Stimulated activated CD8-positive, alpha-beta memory T cell treated with anti-CD3 and anti-CD28 coated beads, Interleukin-4, amount 100 ng/mL, for 4 hours (primary cell): ENCODE measurements at places on chromosomes 16 and 17.

GRCh38 chr17:48456589-48456988 lies 26.6 kb upstream of the SKAP1 start:
- DNase-seq = no peak

DNA sequence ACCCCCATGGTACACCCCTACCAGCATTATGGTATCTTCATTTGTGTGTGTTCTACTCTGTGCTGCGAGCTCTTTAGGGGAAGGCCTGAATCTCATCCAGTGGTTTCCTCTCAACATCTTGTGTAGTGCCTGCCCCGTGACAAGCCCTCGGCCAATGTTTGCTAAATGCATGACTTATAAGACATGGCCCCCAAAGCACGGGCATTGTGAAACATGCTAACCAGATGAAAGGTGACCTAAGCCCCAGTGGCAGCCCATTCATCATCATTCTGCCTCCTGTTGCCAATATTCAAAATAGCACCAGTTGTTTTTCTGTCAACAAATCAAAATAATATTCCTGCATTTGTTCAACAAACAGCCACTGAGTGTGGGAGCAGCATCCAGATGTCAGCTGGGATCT lies 108.8 kb upstream of the HSBP1 start:
- no peak for DNase-seq

- no peak for DNase-seq
These were observed 6.1 kb downstream of the OR1A1 start for GRCh38 chr17:3213587-3213986.

- DNase-seq = no peak
These were observed 8.4 kb downstream of the CDIPT start for GRCh38 chr16:29854520-29855100.

DNA sequence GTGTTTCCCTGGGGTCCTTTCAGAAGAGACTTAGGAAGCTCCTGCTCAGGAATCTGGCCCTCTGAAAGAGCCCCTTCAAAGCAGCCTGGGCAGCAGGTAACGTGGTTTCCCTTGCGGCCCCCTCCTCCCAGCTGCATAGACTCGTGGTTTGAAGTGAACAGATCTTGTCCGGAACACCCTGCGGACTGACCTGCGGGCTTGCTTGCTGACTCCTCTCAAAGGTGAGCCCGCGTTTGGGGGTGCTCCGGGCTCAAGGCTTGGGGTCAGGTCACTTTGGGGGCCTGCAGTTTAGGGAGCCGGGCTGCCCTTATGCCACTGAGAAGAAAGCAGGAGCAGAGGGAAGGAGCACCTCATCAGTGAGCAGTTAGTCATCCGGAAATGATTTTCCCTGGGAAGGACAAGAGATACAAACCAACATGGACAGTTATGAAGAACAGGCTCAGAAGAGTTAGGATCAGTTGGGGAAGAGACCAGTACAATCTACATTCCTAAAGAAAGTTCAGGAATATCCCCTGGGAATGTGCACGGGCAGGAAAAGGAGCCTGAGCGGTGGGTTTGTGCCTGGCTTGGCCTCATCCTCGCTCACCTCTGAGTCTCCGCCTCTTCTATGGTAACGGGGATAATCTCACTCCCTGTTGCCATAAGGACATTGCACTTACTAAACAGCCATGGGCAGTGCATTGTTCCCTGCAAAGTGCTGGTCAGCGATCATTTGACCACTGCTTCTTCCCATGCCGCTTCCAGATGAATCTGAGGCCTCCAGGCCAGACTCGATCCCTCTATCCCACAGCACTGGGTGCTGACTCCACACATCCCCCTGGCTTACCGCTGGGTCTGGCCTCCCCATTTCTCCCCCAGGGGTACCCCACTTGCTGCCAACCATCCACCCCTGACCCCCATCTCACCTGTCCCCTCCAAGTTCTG lies 10.0 kb downstream of the LDHD start:
- DNase-seq = no peak

DNA sequence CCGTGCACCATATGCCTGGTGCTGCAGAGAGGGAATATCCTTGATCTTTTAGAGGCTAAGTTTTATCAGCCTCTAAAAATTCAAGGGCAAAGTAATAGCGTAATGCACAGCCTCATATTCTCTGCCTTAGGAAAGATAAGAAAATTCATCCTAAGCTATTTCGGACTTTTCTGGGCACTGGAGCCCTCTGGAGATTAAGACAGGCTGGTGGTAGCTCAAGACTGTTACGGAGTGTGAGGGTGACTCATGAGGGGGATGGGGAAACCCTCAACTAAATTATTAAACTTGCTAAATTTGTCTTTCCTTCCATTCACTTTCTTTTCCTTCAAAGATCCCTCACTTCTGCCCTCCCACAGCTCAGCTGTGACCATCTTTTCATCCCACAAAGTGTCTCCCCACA lies 73.3 kb downstream of the RPH3AL start:
- DNase-seq = no peak

DNA sequence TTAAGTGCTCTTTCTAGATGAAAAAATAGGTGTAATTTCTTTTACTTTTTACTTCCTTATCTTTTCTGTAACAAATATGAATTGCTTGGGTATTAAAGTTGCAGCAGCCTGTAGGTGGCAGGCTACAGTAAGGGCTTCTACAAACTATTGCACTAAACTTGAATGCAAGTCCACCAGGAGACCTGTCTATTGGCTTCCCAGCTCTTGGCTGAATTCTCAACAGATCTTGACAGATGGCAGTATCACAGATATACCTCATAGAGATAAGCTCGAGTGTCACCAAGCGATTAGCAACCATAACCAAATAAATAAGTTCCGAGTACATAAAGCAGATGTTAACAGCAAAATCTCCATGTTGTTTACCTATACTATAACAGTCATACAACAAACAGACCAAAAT lies 5.9 kb downstream of the BBS2 start:
- DNase-seq = no peak

- no peak for DNase-seq
These were observed at the start of gene KCNJ16 for GRCh38 chr17:70074956-70075355. Gene KCNJ16 (plus strand): TSS chr17:70075225. CDS start chr17:70132088, 56,863 bp downstream.

DNA sequence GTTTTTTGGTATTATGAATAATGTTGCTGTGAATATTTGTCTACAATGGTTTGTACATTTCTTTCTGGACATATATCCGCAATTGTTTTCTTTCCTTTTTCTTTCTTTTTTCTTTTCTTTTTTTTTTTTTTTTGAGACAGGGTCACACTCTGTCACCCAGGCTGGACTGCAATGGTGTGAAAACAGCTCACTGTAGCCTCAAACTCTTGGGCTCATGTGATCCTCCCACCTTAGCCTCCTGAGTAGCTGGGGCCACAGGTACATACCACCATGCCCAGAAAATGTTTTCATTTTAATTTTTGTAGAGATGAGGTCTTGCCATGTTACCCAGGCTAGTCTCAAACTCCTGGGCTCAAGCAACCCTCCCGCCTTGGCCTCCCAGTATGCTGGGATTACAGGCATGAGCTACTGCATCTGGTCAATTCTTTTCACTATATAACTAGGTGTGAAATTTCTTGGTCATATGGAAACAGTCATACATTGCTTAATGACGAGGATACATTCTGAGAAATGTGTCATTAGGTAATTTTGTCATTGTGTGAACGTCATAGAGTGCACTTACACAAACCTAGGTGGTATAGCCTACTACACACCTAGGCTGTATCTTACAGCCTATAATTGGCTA lies 15.2 kb downstream of the IL21R start:
- DNase-seq = no peak

DNA sequence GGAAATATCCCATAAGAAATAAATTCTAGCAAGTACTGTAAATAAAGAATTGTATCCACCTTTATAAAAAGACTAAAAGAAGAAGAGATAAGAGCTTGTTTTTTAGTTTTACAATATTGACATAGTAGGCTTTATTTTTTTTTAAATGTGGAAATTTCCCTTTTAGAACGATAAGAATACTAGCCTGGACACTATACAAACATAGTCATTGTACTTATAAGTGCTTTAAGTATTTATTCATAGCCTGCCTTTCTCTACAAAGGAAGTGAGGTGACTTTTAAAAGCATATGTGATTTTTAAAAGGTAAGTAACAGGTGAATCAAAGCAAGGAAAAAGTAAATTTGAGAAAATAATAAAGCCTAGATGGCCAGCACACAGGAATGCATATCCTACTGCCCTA lies 17.7 kb downstream of the TOX3 start:
- DNase-seq = no peak

- no peak for DNase-seq
These were observed 31.9 kb upstream of the YPEL2 start for GRCh38 chr17:59299400-59300092.

DNA sequence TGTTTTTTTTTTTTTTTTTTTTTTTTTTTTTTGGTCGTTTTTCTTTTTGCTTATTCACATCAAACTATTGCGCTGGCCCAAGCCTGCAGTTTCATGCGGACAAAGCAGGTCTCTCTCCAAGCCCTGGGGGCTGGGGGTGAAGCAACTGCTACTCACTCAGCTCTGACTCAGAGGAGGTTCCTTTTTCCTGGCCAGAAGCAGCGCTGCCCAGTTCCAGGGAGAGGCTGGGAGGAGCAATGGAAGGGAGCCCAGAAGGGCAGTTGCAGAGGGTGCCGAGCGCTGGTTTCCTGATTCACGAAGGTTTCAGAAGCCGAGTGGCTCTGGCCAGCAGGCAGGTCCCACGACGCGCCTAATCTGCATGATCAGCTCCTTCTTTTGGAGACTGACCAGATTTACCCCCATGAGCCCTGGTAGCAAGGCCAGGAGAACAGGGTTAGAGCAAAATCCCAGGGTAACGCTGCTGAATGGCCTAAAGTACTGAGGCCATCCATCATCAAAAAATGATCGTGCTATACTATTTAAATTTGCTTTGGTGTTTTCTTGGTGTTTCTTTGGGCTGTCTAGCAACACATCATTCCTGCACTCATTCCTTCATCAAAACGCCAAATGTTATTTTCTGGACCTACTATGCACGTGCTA lies 144.7 kb upstream of the SOX9 start:
- DNase-seq = no peak
